Epithelial cell of proximal tubule (primary cell): ENCODE measurements at places on chromosomes 16 and 17.

- DNase-seq, result no peak
These were observed 163.3 kb downstream of the HS3ST4 start for GRCh38 chr16:25855063-25855462.

GRCh38 chr16:84607694-84608093 is 10.2 kb downstream of the COTL1 start:
- DNase-seq, result no peak

- no peak for DNase-seq
These were observed 35.7 kb downstream of the CACNA1H start for GRCh38 chr16:1188432-1189189.

DNA sequence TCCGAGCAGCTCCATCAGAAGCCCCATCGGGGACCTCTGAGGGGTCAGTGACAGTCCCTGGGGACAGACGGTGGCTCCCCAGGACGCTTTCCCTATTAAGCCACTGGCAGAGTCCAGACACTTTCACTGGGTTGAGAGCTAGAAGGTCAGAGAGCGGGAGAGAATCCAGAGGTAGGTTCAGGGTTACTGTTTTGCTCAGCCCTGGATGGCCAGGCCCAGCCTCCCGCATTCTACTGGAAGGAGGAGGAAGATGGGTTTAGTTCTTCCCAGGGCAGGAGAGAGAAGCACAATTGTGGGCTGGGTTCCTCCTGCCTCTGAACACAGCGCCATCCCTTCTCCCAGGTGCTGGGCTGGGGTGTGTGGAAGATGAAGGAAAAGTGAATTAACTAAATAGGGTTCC is 452.8 kb downstream of the SLC39A11 start:
- no peak for DNase-seq

- no peak for DNase-seq
These were observed 3.1 kb upstream of the FAM117A start for GRCh38 chr17:49766918-49767530.

GRCh38 chr17:74566132-74566753 is 1.1 kb downstream of the CD300H start:
- DNase-seq, result no peak

GRCh38 chr17:77555741-77556291 is 402.7 kb upstream of the TNRC6C start:
- peak; percentile 16 for DNase-seq

DNA sequence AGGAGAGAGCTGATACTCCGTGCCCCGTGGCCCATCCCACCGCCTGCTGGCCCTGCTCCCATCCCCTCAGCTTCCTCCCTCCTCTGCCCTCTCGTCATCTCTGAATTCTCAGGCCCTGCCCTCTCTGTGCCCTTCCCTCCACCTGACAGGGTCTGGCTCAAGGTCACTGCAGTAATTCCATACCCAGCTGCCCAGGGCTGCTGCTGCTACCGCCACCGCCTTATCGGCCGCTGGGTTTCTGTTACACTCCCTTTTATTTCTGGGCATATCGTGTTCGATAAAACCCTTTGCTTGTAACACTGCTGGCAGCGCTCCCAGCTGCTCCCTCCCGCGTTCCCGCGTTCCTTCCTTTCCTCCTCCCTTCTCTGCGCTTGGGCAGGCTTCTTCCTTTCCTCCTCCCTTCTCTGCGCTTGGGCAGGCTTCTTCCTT is 1.2 kb downstream of the EPN3 start:
- no peak for DNase-seq

- no peak for DNase-seq
These were observed 96.1 kb downstream of the KCNJ2 start for GRCh38 chr17:70265471-70265870.

DNA sequence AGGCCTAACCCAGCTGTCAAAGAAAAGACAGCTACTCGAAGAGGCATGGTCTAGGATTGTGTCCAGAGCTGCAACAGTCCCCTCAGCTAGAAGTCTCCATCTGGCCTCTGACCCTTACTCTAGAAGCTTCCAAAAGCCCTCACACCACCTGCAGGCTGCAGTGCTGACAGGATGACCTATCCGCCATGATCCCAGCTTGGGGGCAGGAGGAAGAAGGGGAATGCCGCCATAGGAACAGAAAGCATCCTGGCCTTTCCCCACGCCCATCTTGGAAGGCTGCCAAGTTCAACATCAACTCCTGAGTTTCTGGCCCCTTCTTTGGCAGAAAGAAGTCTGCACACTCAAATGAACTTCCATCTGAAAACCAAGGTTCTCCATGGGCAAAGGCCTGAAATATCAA is 3.1 kb upstream of the KRT36 start:
- DNase-seq, result no peak

GRCh38 chr17:42779936-42780850 is at the start of gene WNK4:
WNK4 (plus strand) TSS chr17:42780610; CDS start chr17:42780699, 89 bp downstream.
- no peak for DNase-seq

- DNase-seq, result no peak
These were observed 4.8 kb downstream of the PRSS53 start for GRCh38 chr16:31083981-31084380.

DNA sequence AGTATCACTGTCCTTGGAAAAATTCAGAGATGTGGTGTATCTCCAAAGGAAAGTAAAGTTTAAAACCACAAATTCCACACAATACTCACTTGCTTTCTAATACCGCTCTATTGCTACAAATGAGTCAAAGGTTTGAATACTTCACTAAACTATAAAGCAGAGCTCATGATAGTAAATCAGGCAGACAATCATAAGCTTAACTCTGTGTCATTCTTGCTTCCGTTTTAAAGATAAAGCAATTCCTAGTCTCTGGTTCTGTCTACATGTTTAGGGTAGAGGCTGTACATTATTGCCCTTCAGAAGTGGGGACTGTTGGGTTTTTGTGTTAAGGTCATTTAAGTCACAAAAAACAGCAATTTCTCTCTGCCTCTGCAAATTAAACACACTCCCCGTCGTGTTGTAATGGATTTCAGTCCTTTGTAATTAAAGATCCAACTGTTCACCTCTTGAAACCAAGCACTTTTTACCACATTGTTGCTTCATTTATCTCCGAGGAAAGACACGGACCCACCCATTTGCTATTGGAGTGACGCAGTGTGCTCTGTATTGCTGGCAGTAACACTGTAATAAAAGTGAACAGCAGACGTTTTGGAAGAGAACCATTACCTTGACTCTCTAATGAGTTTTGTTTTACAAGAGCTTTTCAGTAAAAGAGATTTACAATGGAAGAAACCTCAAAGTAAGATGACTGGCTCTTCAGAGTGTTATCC is 83.1 kb upstream of the CNTNAP4 start:
- no peak for DNase-seq

DNA sequence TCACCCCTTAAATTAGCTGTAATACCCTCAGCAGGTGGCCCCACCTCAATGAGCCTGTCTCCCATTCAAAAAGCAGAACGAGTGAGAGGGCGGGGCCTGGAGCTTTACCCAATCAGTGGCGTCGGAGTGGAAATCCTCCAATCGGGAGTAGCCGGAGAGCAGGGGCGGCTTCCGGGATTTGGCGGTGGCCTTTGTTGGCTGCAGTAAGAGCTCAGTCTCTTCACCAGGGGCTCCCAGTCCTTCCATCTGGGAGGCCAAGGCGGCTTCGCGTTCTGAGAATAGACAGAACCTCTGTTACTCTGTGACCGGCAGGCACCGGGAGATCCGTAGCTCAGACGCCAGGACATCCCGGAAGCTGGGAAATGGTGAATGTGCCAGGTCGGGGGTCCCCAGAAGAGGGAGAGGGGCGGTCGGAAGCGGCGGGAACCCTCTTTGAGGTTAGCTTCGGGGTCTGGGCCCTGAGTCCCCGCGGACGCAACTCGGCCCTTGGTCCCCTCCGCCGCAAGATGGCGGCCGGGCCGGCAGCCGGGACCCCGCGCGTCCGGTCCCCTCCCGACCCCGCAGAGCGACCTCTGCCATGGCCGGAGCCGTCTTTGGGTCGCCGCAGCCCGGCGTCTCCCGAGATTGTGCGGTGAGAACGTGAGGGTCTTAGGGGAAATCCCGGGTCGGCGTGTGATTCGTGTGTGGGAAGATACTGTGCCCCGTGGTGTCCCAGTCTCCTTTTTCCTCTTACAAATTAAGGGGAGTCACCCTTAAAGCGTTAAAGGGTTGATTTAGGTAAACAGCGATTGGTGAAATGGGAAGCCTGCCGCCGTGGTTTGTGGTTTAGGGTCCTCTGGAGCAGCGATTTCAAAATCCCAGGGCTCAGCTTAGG is 160.3 kb upstream of the ZNF267 start:
- DNase-seq, result peak; percentile 50

DNA sequence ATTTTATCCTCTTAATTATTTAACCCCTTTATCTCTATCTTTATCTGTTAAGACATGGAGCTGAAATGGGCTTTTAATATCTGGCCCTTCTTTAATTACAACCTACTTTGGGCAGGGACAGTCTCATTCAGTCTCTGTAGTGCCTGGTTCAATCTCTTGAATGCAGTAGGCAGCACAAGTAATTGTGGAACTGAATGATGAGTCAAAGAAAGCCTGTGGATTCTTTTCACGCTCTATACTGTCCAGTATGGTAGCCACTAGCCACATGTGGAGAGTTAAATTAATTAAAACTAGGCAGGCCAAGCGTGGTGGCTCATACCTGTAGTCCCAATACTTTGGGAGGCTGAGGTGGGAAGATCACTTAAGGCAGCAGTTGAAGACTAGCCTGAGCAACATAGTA is 9.3 kb downstream of the BPTF start:
- no peak for DNase-seq

- no peak for DNase-seq
These were observed 225.1 kb downstream of the CBLN1 start for GRCh38 chr16:49056546-49056945.

GRCh38 chr17:410543-411401 is 58.2 kb upstream of the RPH3AL start:
- no peak for DNase-seq

GRCh38 chr17:36089339-36089865 is 541 bp downstream of the CCL3 start:
- no peak for DNase-seq

DNA sequence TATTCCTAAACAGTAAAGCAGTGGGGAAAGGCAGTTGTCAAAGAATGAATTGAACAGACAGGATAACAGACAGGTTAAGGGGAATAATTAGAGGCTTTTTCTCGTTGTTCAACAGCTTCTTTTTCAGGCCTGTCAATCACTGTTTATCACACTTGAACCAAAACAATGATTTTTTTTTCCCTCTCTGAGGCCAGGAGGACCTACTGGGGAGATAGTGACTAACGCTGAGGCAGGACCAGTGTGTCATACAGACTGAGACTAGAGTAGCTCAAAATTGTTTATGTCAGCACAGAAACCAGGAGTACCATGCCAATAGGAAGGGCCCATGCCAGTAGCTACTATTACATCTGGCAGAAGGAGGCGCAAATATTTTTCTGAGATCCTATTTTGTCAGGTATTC is 41.3 kb upstream of the NLK start:
- DNase-seq, result no peak

GRCh38 chr17:77426676-77427386 is 286.1 kb downstream of the SEC14L1 start:
- no peak for DNase-seq

GRCh38 chr17:69267219-69267618 is 38.6 kb upstream of the ABCA10 start:
- no peak for DNase-seq

- no peak for DNase-seq
These were observed 381.3 kb downstream of the CDH8 start for GRCh38 chr16:61654962-61655361.
